Activated CD4-positive, alpha-beta T cell treated with anti-CD3 and anti-CD28 coated beads, Interleukin-2, amount 50 U/mL, for 4 hours (primary cell): ENCODE measurements at places on chromosomes 7 and 10.

- DNase-seq = no peak
These were observed 171.9 kb downstream of the PRKG1 start for GRCh38 chr10:51246156-51246555.

GRCh38 chr7:135905858-135906257 lies 71.3 kb downstream of the MTPN start:
- DNase-seq = no peak

GRCh38 chr7:28054531-28055160 lies 125.9 kb downstream of the JAZF1 start:
- DNase-seq = no peak

GRCh38 chr7:158432369-158433341 lies 155.0 kb downstream of the PTPRN2 start:
- DNase-seq = no peak

DNA sequence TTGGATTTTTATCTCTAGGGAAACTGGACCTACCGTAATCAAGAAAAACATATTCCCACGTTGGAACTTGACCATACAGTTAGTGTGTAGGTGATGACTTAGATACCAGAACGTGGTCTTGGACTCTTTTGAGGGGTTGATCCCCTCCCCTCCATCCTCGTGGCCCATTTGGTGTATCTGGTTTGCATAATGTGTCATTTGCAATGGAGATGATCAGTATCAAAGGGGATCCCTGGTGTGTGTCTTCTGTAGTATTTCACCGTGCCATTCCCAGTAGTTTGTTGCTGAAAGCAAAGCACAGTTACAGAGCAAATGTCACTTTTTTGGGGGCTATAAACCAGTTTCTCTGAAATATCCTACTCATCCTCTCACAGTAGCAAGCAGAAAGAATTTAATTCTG lies 217.7 kb downstream of the TCF7L2 start:
- DNase-seq = no peak

DNA sequence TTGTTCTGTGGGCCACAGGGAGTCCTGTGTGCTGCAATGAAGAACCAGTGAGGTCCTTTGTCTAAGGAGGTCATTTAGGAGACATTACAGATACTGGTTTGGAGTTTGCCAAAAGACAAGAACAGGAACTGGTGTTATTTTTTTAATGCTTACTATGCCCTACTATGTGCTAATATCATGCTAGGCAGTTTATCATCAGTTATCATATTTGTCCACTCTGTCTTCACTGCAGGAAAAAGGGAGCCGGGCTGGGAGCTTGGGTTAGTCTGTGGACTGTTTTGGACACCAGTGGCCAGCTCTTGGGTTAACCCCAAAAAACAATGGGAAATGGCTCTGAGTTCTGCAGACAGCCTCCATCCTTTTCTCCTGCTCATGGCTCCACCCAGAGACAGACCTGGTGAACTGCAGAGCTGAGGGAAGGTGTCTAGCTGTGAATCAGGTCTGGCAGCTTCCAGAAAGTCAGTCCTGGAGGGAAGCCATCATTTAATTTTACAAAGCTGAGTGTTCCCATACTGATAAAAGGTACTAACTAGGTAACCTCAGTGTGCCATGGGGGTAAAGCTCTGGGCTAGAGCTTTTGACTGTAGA lies 101.2 kb upstream of the ZNF746 start:
- no peak for DNase-seq

DNA sequence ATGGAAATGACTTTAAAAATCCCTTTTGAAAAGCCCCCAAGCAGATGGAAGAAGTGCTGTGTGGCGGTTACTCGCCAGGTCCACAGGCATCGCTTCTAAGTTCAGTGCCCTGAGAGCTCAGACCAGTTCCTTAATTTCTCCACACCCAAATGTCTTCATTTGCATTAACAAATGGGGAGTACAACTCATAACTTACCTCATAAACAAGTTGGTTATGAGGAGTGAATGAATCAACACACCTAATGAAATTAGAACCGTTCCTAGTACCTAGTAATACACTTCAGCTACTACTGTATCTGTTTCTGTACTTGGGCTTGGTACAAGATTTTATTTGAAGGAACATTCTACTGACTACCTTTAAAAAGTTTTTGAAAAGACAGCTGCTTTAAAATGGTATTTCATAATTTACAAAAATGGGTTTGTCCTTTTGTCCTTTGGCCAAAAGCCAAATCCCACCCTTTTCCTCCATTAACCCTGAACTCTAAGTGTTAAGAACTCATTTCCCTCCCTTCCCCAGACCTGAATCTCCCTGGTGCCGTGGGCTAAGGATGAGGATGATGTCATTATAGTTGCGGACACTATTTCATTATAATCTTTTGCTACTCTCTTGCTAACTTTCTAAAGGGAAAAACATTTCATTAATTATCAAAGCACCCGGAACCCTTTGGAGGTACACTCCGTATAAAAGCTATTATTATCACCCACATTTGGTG lies 221.5 kb upstream of the CELF2 start:
- no peak for DNase-seq

- no peak for DNase-seq
These were observed at the start of gene SLIT1 for GRCh38 chr10:97185326-97186058. SLIT1 (minus strand) TSS chr10:97185959; CDS start chr10:97185674, 285 bp downstream.

GRCh38 chr7:51311166-51311565 lies 5.4 kb downstream of the COBL start:
- DNase-seq = no peak

GRCh38 chr10:123204127-123204461 lies 49.9 kb downstream of the BUB3 start:
- DNase-seq = no peak

DNA sequence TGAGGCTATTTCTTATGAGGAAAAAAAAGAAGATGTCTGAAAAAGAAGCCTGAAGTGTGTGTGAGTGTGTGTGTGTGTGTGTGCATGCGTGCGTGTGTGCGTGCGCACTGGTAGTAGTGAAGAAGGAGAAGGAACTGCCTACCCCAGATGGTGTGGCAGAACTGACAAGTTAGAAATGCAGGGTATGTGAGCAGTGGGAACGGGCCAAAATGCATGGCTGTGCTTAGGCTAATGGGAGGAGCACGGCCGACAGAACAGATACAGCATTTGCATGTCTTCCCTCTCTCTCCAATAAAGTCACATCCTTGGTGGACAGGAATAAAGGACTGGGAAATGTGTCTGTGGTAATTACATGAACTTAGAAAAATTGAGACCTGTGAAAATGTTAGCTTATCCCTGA lies 94.3 kb downstream of the IDE start:
- DNase-seq = no peak
